M059J (cell line): ENCODE measurements at places on chromosomes 6 and 20. TPM values are rescaled to one million over a fixed set of nuclear protein-coding genes. Genes with fewer than 3 reads are reported as not detected.

Gene KIF6
- 0.49 and 2.7 TPM in 2 replicates for total RNA-seq

Gene MLN
- not detected in 2 replicates for total RNA-seq

Gene PARD6B
- 9.4 and 16.6 TPM in 2 replicates for total RNA-seq

Gene MOG
- not detected in 2 replicates for total RNA-seq

Gene GUCA1A
- not detected in 2 replicates for total RNA-seq

Gene ZNF318
- 8.4 and 10.9 TPM in 2 replicates for total RNA-seq

Gene CLIC5
- not detected in 2 replicates for total RNA-seq

Gene RIPOR3
- 1.5 and 1.9 TPM in 2 replicates for total RNA-seq

Gene TOMM34
- 113 and 118 TPM in 2 replicates for total RNA-seq

Gene RNASET2
- 31.7 and 33.3 TPM in 2 replicates for total RNA-seq

Gene FAM83B
- 0.10 and 0.20 TPM in 2 replicates for total RNA-seq
